Esophagus muscularis mucosa (tissue), 4 donors: ENCODE measurements at places on chromosomes 7 and 10. TPM values are rescaled to one million over a fixed set of nuclear protein-coding genes. Genes with fewer than 3 reads are reported as not detected.

DNA sequence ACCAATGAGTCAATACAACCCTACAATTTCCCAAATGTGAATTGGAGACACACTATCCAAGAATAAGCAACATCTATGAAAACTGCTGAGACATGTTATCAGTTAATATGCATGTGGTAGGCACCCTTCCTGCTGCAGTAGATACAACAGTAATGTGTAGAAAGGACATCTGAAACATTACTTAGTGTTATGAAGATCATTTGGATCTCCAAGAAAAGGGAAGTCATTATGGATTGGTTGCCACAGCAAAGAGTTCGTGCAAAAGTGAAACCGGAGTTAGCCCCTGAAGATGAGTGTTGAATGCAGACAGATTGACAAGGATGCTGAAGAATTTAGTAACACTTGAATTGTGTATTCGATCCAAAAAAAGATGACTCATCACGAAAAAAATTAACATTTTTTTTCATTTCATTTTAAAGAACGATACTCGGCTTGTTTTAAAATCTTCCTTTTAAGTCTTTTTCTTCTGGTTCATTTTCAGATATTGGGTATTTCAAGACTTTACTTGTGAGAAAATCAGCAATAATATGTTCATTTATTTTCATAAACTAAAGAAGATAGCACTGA is 322.4 kb upstream of the KLF6 start:
- H3K27ac ChIP-seq, result no peak overlapping the region
- H3K27me3 ChIP-seq, result no peaks in the 10 kb centered on the region
- no peaks in the 10 kb centered on the region for H3K4me1 ChIP-seq
- H3K4me3 ChIP-seq, result no peak overlapping the region
- DNase-seq, result no peak
- no peaks in the 10 kb centered on the region for H3K36me3 ChIP-seq

DNA sequence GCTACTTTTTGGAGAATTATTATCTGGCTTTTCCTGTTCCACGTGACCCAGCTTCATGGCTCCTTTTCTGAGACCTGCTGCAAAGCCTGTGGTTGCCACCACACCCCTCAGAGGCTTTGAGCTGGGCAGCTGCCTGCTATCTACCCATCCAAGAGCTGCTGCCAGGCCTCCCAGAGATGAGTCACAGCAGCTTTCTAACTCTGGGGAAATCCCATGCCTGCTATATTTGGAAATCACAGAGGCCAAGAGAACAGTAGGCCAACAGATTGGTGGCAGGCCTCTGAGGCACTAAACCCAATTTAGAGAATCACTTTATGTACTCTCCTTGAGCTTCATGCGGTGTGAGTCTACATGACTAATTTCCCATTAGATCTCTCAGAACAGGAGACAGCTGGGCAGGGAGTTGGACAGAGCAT is 35.2 kb downstream of the SGCE start:
- no peaks in the 10 kb centered on the region for H3K36me3 ChIP-seq
- no peak for DNase-seq
- H3K4me1 ChIP-seq, result peaks cover 14% of the 10 kb centered on the region
- H3K4me3 ChIP-seq, result no peak overlapping the region
- H3K27ac ChIP-seq, result no peak overlapping the region

GRCh38 chr7:26691886-26692285 is 172.5 kb downstream of the SKAP2 start:
- H3K4me1 ChIP-seq, result peaks cover 45% of the 10 kb centered on the region
- no peaks in the 10 kb centered on the region for H3K27me3 ChIP-seq
- H3K4me3 ChIP-seq, result no peak overlapping the region

GRCh38 chr10:24153537-24153936 is 55.4 kb upstream of the KIAA1217 start:
- no peaks in the 10 kb centered on the region for H3K27me3 ChIP-seq
- H3K4me3 ChIP-seq, result no peak overlapping the region
- DNase-seq, result peak; percentile 29
- no peak overlapping the region for H3K27ac ChIP-seq
- H3K4me1 ChIP-seq, result no peaks in the 10 kb centered on the region
- no peaks in the 10 kb centered on the region for H3K36me3 ChIP-seq

GRCh38 chr10:122814493-122814892 is 31.2 kb downstream of the CUZD1 start:
- H3K36me3 ChIP-seq, result no peaks in the 10 kb centered on the region
- no peak overlapping the region for H3K4me3 ChIP-seq
- no peak overlapping the region for H3K27ac ChIP-seq
- DNase-seq, result peak; percentile 89

The INTS1 gene
- 54.5 TPM for total RNA-seq

The ZNF736 gene
- total RNA-seq, result 4.1 TPM

The BTBD16 gene
- total RNA-seq, result not detected
